ENCODE measurements at places on chromosomes 16 and 17.

DNA sequence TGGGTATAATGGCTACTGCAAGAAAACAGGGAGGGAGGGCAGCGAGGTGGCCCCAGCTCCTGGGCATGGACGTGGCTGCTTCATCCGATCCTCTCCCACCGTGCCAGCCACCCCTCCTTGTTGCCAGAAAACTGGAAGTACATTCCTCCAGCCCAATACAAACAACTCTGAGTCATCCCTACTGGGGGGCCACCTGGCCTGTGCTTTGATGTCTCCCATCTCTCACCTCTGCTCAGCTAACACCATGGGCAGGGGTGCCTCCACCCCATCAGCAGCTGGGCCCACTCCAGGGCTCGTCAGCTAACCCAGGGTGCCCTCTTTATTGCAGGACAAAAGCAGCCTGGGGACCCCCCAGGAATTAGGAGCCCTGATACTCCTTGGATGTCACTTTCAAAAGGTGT lies 2.0 kb downstream of the RHBDF2 start:
- no peak for DNase-seq

- no peak for DNase-seq
These were observed 22.0 kb downstream of the WNT3 start for GRCh38 chr17:46796524-46796923.

- no peak for DNase-seq
These were observed 1.5 kb downstream of the GRIN2A start for GRCh38 chr16:10180771-10181163.

GRCh38 chr17:5509482-5509881 lies 23.1 kb downstream of the MIS12 start:
- no peak for DNase-seq

DNA sequence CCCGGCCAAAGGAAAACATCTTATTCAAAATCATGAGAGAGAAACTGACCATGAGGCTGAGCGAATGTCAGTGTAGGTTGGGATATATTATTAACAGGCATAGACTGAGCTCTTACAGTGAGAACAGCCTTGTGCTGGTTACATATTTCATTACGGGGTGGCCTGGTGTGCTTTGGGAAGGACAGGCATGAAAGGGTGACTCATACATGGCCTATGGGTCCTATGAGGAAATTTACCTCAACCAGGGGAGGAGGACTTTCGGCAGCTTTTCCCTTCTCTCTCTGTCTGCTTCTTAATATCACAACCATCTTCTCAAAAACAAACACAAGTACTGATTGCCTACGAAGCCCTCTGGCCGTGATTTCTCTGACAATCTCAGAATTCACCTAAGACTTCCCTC lies 579.1 kb downstream of the CDH13 start:
- no peak for DNase-seq

- DNase-seq, result no peak
These were observed at the start of gene TBX2 for GRCh38 chr17:61399131-61400065. Gene TBX2, plus strand, starts transcription at chr17:61399843. Its CDS starts 334 bp downstream, at chr17:61400177.

GRCh38 chr17:7217113-7217987 lies 2.3 kb downstream of the DLG4 start:
- DNase-seq, result peak; percentile 6

DNA sequence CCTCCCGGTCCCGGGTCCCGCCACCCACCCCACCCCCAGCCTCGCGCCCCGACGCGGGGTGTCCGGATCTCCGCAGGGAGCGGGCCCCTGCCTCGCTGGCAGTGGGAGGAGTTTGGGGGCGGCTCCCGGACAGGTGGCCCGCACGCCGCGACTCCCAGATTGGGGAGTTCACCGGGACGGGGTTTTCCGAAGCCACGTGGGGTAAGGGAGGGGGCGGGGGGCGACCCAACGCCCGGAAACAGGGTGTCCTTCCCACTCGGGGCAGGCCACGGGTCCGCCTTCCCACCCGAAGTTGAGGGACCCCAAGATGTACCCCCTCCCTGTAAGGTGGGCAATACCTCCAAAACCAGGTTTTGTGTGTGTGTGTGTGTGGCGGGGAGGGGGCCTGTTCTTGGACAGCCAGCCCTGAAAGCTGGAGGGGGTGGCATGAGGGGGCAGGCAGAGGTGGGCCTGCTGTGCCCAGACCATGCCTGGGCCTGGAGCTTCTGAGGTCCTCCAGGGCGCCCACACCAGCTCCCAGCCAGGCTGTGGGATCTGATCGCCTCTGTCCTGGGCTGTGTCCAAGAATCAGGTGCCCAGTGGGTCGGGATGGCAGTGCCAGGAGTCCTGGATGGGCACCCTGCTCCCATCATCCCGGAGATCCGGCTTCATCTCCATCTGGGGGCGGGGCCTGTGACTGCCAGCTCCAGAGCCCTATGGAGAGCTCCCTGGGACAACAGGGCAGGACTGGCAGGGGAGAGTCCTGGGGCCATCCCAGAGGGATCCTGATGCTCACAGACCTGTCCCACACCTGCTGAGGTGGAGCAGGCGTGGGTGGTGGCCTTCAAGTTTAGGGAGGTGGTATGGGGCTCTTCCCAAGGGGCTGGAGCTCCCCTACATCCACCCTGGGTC lies 767 bp downstream of the SYNGR2 start:
- DNase-seq, result no peak

- DNase-seq, result no peak
These were observed 18.4 kb upstream of the EXOC7 start for GRCh38 chr17:76121932-76122430.

GRCh38 chr17:13569398-13570123 lies 32.2 kb downstream of the HS3ST3A1 start:
- no peak for DNase-seq

GRCh38 chr16:80996688-80997138 lies 10.0 kb downstream of the CMC2 start:
- no peak for DNase-seq

DNA sequence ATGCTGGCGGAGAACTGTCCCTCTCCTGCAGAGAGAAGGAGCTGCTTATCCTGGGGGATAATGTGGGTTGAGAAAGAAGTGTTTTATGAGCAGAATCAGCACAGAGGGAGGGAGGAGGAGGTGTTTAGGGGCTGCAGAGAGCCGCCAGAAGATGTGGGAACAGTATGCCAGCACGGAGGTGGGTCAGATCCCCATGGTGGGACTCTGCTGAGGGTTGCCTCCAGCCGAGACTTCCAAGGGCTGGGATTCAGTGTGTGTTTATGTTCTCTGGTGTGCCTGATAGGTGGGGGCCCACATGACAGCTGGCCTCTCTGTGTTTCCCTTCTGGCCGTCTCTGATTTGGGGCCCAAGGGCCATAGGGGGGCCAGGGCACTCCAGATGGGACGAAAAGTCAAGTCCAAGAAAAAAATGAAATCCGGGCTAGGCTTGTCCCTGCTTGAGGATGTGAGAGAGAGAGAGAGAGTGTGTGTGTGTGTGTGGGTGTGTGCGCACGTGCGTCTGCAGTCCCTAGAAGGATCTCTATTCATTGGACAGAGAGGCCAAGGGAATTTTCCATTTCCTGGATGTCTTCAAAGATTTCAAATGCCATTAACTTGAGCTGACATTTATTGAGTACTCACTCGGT lies 21.6 kb downstream of the PRKCB start:
- no peak for DNase-seq

- no peak for DNase-seq
These were observed 16.0 kb downstream of the CBFA2T3 start for GRCh38 chr16:88961011-88961410.

DNA sequence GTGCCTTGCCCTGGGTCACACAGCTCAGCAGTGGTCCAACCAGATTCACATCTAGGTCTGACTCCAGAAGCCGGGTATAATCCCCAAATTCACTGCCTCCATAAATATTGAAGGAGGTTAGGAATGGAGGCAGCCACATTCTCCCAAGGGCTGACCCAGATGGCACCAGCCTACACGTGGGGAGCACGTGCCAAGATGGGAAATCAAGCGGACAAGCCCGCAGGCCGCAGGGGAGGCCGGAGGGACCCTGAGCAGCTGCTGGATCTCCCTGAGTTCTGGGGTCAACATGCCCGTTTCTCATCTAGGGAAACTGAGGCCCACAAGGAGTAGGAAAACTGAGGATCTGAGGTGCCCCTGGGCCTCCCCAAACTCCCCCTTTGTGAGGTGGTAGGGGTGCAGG lies 32.2 kb upstream of the CNEP1R1 start:
- DNase-seq, result no peak

- DNase-seq, result no peak
These were observed 60.5 kb downstream of the CREBBP start for GRCh38 chr16:3819746-3820724.

DNA sequence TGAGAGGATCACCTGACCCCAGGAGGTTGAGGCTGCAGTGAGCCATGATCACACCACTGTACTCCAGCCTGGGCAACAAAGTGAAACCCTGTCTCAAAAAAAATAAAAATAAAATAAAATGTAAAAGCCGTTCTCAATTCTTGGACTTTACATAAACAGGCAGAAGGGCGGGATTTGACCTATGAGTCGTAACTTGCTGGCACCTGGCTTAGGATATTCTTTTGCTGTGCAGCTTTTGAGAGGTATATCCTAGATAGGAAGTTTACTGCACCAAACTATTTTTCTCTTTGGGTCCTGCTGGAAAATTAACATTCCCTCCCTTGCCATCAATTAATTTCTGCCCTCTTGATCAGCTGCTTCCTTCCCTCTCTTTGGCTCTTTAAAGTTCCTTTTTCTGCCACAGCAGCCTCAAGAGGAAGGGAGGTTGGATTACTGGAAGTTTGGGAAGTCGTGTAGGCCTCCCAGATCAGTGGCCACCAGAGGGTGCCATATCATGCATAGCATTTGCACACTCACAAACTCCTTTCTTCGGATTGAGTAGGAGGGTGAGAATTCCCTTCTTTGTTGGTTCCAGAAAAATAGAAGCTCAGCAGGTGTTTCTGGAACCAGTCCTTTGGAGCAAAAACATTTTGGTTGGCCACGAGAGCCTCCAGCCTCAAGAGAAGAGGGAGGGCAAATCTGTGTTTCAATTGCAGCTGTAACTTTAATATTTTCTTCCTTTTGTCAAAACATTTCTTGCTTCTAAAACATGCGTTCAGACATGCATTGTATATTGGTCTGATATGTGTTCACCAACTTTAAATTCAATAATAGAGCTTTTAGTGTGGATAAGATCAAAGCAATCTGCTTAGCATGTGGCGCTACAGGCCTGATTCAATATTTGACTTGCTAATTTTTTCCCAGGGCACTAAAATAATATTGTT lies 147.3 kb downstream of the CCDC182 start:
- DNase-seq, result peak; percentile 49

GRCh38 chr17:47686276-47686635 lies 7.7 kb upstream of the TBKBP1 start:
- no peak for DNase-seq

DNA sequence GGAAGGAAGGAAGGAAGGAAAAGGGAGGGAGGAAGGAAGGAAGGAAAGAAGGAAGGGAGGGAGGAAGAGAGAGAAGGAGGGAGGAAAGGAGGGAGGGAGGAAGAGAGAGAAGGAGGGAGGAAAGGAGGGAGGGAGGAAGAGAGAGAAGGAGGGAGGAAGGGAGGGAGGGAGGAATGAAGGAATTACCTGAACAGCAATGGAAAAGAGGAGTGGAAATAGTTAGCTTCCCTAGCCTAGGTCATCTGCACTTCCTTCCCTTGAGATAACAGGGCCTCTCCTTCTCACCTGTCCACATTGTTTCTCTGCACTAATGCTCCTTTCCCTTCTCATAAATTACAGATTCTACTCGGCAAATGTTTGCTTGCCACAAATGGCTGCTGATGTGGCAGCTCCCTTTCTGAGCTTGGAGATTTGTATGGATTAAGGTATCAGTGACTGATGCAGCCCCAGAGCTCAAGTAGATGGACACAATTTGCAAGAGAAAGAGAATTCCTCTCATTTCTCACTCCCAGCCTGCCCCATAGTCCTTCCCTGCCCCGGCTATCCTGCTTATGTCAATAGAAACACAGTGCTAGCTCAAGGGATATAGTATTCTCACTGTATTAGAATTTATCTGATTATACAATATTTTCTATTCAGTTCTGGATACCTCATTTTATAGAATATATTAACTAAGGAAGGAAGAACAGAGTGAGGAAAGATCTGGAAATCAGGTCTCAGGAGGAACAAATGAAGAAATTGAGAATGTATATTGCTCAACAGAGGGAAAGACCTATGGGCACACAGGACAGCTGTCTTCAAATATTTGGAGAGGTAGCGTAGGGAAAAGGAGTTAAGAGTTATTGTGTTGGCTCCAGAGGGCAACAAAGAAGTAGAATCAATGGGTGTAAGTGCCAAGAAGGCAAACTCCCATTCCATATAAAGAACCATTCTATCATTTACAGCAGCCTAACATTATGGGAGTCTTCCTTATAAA lies 14.6 kb downstream of the HOXB1 start:
- DNase-seq, result no peak

DNA sequence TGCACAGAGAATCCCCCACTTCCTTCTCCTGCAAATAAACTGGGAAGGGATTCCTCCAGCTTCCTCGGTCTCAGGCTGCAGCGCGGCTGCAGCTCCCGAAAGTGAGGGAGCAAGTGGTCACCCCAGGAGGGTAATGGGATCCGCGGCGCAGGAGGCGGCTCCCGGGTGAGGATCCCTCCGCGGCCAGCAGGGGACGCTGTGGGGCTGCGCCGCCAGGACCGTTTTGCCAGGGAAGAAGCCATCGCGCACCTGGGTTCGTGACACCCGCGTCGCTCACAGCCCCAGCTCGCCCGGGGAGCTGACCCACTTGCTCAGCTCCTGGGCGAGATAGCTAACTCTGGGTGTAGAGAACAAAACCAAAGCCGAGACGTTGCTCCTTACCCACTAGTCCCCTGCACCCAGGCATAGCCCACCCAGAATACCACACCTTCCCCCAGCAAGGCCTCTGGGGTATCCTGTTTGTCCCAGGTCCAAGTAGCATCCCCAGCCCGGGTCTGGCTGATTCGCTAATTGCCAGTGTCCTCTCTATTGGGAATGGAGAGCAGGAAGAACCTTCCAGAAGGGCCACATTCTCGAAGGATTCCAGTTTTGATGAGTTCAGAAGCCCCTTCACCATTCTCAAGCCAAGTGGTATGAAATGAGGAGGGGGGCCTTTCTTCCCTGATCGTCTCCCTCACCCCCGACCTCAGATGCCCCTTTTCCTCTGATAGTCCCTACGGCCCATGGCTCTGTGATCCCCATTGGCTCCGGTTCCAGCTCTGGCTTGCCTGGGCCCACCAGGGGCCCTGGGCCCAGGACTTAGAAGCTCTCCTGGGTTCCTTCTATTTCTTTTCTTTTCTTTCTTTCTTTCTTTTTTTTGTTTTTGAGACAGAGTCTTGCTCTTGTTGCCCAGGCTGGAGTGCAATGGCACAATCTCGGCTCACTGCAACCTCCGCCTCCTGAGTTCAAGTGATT lies 14.1 kb downstream of the CYGB start:
- peak; percentile 66 for DNase-seq

DNA sequence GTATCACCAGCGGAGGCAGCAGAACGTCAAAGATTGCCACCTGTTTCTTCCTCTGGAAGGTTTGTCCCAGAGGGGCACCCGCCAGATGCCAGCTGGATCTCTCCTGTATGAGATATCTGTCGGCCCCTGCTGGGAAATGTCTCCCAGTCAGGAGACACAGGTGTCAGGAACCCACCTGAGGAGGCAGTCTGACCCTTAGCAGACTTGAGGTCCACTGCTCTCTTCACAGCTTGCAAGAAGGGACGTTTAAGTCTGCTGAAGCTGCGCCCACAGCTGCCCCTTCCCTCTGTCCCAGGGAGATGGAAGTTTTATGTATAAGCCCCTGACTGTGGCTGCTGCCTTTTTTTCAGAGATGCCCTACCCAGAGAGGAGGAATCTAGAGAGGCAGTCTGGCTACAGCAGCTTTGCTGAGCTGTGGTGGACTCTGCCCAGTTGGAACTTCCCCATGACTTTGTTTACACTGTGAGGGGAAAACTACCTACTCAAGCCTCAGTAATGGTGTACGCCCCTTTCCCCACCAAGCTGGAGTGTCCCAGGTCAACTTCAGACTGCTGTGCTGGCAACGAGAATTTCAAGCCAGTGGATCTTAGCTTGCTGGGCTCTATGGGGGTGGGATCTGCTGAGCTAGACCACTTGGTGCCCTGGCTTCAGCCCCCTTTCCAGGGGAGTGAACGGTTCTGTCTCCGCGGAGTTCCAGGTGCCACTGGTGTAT lies 92.9 kb downstream of the PHKB start:
- DNase-seq, result no peak

Data from AML-193 (cell line).